ENCODE measurements at places on chromosomes 1 and 21.

DNA sequence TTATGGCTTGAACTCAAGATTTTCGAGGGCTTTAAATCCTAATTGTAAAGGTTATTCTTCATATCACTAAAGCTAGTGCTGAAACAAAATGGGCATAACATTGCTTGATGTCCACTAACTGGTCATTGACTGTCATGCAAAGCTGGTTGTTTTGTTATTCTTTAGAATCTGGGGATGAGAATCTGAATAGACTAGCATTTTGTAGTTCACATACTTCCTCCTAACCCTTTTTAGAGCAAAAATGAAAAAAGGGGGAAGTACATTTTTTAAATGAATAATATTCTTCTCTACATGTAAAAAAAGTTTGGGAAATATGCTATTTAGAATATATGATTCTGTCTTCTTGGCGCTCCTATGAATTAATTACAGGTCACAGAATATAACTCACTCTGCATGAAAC lies 72.2 kb upstream of the HMCN1 start:
- no peak for DNase-seq

GRCh38 chr1:82441402-82441801 lies 640.7 kb downstream of the ADGRL2 start:
- no peak for DNase-seq

- peak; percentile 6 for DNase-seq
These were observed 1.5 kb downstream of the SHISA4 start for GRCh38 chr1:201890223-201890622.

GRCh38 chr1:78540048-78540447 lies 49.3 kb downstream of the PTGFR start:
- no peak for DNase-seq

DNA sequence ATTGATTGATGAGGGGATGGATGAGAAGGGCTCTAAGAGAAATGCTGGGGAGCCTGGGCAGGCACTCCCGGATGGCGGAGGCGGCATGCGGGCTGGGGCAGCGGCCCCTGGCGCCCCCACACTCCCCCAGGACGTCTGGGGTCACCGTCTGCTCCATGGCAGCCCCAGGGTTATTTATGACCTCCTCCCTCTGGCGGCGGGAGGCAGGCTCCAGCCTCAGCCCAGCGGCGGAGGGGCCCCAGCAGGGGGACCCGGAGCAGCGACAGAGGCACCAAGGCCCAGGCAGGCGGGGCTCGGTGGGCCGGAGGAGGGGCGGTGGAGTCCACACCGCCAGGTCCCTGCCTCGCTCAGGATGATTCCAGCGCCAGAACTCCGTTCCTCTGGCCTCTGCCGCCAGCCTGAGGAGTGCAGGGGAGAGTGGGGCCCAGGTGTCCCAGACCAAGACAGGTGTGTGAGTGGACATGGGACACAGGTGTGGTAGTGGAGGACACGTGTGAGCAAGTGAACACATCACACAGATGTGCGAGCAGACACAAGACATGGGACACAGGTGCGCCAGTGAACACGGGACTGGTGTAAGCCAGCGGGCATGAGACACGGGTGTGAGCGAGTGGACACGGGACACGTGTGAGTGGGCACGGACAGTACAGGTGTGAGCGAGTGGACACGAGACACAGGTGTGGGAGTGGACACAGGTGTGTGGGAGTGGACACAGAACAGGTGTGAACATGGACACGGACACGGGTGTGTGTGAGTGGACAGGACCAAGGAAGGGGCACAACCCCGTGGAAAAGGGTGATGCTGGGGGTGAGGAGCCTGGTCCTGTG lies 2.5 kb upstream of the SAMD11 start:
- DNase-seq = peak; percentile 77

- peak; percentile 90 for DNase-seq
These were observed 5.1 kb downstream of the TMEM201 start for GRCh38 chr1:9593492-9594465.

DNA sequence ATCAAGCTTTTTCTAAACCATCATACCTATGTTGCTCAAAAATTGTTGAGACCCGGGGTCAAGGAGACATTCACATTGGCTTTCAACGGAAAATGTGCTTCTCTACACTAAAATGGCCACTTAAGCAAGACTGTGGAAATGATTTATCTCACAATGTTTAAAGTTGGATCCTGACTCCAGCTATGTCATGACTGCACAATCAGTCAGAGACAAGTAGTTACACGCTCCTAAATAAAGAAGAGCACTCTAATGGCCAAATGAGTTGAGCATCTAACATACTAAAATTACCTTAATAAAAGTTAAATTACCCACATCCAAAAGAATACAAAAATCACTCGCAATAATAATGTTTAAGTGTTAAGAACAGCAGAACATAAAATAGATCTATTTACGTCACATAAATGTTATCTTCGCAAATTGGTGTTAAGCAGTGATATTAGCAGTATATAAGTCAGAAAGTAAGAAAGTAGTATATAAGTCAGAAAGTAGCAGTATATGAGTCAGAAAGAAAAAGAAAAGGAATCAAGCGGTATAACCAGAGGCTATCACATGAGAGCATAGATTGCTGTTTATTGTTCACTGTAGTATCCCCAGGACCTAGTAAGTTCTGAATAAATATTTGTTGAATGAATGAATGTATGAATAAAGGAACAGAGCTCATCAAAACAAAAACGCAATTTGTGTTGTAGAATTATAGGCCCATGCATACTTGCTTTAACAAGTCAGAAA lies 28.4 kb downstream of the ZNF281 start:
- DNase-seq = no peak

DNA sequence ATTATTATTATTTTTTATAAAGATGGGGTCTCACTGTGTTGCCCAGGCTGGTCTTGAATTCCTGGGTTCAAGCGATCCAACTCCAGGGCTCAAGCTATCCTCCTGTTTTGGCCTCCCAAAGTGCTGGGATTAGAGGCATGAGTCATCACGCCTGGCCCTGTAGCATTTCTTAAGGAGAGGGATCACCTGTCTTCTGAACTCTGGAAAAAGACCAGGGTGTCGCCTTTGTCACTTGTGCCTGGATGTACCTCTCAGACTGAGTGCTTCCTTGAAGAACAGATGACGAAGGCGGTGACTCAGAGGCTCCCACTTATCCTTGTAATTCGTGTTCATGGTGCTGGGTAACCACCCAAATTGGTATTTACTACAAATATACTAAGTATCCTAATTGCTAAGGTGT lies 2.4 kb upstream of the CGN start:
- DNase-seq = no peak

All from GM13977 (cell line).